ENCODE measurements at places on chromosomes 2 and 18.

GRCh38 chr2:42572297-42573081 is 4.1 kb downstream of the MTA3 start:
- DNase-seq, result no peak

DNA sequence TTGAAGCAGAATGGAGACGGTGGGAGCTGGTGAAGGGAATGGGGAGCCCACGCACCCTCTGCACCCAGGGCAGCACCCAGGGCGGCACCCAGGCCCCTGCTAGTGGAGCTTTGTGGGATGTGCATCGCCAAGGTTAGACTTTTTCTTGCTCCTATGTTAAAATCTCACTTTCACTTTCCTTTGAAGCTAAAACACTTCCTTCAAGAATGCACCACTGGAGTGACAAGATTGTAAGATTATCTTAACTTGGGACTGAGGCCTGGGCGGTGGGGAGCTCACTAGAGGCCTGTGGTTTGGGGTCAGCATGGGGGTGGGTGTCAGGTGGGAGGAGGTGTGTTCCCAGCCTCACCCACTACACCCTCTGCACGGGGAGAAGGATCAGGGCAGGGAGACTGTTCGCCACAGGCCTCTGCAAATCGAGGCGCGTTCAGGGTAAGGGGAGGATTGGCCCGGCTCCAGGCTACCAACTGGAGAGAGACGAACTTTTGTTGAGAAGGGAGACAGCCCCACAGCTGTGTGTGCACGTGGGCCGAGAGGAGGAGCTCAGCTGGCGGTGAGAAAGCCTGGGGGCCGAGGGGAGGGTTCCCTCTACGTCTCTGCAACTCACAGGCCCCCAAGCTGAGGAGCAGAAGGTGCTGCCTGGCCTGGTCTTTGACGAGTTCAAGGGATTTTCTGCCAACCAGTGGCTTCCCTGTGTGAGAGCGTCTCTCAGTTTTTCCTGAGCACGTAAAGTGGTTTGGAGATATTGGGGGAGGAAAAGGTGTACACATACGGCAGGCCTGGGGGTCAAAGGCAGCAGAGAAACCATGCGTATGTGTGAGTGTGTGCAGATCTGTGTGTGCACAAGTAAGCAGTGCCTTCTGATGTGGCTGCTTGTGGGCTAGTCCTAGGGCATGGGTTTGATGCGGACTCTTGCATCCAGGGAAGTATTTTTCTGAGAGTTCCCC is 147.7 kb downstream of the KLHL29 start:
- no peak for DNase-seq

- DNase-seq, result no peak
Measured at GRCh38 chr2:24881623-24882022, 38.4 kb downstream of the ADCY3 start.

- DNase-seq, result no peak
Measured at GRCh38 chr2:28435241-28435640, 42.6 kb downstream of the FOSL2 start.

GRCh38 chr18:9113468-9114149 is 11.1 kb downstream of the NDUFV2 start:
- no peak for DNase-seq

GRCh38 chr2:113169586-113169985 is 4.2 kb upstream of the PSD4 start:
- no peak for DNase-seq

- DNase-seq, result no peak
Measured at GRCh38 chr2:31319406-31320175, 85.6 kb downstream of the EHD3 start.

- no peak for DNase-seq
Measured at GRCh38 chr2:231433990-231434389, 30.3 kb downstream of the NCL start.
